Activated naive CD4-positive, alpha-beta T cell treated with anti-CD3 and anti-CD28 coated beads, Interleukin-2, amount 50 U/mL, for 72 hours (primary cell): ENCODE measurements at places on chromosomes 2 and 18.

DNA sequence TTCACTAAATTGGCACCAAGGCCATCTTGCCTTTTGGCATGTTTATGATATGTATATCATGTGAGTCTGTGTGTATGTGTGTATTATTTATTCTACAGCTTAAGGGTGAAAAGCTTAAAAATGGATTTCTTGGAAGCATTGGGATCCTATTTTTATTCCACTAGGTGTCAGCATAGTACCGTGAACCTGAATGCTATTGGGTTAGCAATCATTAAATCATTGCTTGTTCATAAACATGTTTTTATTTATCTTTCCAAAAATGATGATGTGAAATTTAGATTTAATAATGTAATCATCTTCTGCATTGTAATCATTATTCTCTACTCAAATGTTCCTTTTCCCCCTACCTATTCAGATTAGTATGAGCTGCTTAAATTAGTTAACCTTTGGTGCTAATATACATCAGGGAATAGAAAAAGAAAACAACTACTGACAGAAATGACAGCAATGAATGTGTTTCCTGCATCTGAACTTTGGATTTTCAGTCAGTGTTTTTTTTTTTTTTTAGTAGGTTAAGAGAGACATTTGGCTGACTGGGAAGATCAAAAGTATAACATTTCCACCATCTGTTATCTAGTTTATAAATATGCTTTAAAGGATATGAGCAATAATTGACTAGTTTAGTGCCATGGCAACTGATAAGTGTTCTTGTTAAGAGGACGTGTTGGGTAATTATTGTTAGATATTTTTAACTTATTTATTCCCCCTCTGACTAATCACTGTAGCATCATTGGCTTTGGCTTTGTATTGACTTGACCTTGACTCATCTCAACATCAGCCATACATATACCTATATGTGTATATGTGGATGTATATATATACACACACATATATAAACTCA lies 14.1 kb upstream of the ZSWIM2 start:
- no peak for DNase-seq

GRCh38 chr2:135585586-135585985 lies 54.3 kb downstream of the R3HDM1 start:
- no peak for DNase-seq

DNA sequence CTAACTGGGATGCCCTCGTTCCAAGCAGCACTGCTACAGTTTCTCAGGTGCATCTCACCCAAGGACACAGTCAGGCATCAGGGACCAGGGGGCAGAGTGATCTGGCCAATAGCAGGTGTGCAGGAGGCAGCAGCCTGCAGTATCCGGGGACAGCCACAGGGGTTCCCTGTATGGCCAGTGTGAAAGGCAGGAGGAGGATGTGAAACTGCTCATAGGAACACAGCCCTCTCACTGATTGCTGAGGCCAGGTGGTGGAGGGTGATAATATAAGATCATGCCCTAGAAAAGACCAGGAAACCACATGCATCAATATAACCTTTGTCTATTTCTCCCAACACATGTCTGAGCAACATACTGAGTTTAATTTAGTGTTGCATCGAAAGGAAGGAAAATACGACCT lies 112.7 kb upstream of the TACR1 start:
- no peak for DNase-seq

- no peak for DNase-seq
Measured at GRCh38 chr2:117987121-117987520, 26.7 kb downstream of the CCDC93 start.

DNA sequence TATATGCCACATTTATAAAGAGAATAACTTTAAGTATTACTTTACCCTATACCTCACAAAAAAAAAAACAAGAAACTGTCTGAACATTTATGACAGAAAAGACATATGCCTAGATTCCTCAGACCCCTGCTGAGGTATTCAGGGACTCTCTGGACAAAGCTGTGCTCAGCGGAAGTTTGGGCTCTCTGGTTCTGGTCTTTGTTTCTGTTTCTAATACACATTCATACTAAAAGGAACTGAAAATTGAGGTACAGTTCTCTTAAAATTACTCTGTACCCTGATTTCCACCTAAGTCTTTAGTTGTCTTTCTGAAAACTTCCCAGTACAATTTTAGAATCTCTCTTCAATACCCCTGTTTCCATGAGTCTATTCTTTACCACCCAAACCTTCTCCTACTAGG lies 160.3 kb downstream of the IKZF2 start:
- no peak for DNase-seq

DNA sequence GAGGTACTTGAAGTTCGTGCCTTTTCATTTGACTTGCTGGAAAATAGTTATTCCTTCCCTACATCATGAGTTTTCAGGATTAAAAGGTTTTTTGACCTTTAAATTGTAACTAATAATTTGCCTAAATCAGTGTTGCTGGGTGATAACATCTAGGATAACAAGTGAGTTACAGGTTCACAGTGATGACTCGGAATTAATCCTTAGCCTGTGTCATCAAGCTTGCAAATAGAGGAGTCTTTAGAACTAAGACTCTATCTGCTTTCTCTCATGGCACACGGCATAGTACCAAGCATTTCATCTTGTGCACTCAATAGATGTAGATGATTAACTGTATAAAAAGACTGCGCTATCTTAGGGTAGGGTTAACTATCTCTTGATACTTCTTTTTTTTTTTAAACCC lies 79.5 kb downstream of the CAMKMT start:
- no peak for DNase-seq
